ENCODE measurements at places on chromosomes 12 and 14.

- no peak for DNase-seq
Observed at GRCh38 chr12:55704824-55705718, 2.6 kb downstream of the ITGA7 start.

GRCh38 chr12:133203344-133204263, 22.3 kb downstream of the ZNF268 start:
- no peak for DNase-seq

DNA sequence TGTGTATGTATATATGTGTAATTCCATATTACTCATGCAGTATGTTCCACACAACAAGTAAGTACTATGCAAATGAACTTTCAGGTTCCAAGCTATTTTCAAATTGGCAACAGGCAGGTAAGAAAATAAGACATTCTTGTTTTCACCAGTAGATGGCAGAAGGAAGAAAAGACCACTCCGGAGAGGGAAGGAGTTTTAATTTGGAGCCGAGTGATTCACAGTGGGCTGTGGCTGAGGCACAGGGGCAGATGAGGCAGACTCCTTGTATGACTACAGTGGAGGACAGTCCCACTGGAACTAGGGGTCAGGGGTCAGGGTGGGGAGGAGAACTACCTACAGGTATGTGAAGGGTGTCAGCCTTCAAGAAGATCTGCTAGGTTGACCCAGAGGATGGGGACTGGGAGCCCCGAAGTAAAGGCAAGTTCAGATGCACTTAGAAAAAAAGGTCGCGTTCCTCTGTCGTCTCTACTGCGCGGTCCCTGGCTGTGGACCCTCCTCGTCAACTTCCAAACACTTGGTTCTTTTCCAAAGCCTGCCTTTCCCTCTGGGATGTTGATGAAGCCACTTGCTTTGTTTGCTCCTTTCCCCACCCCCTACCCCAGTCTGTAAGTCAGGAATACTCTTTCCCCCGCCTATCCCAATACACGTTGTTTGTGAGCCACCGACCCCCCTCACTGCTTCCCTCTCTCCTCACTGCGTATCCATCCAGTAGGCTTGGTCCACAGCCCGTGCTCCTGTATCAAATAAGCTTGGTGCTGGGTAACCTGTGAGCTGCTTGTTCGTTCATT, 24.1 kb downstream of the DDX47 start:
- no peak for DNase-seq

DNA sequence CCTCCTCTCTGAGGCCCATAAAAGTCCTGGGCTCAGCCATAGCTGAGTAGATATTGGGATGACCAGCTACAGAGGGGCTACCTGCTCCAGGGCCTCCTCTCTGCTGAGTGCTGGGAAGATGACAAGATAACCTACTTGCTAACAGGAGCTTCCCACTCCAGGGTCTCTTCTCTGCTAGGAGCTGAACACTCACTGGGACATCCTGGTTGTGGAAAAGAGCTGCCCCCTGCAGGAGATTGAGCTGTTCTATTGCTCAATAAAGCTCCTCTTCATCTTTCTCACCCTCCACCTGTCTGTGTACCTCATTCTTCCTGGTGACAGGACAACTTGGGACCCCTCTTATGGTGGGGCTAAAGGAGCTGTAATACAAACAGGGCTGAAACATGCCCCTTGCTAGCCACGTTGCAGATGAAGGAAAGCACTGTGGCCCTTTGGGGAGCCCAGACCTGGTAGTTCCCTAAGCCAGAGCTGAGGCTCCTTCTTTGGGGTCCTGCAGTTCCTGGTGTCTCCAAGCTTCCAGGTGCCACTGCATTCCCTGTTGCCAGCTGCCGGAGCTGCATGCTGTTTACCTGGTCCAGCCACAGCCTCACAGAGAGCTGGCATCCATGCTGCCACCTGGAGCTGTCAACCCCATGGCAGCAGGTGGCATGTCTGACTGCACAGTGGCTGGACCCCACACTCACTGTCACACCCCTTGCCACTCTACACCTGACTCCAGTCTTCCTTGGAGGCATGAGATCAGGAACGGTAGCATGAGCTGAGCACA, 598.5 kb upstream of the LMO3 start:
- no peak for DNase-seq

DNA sequence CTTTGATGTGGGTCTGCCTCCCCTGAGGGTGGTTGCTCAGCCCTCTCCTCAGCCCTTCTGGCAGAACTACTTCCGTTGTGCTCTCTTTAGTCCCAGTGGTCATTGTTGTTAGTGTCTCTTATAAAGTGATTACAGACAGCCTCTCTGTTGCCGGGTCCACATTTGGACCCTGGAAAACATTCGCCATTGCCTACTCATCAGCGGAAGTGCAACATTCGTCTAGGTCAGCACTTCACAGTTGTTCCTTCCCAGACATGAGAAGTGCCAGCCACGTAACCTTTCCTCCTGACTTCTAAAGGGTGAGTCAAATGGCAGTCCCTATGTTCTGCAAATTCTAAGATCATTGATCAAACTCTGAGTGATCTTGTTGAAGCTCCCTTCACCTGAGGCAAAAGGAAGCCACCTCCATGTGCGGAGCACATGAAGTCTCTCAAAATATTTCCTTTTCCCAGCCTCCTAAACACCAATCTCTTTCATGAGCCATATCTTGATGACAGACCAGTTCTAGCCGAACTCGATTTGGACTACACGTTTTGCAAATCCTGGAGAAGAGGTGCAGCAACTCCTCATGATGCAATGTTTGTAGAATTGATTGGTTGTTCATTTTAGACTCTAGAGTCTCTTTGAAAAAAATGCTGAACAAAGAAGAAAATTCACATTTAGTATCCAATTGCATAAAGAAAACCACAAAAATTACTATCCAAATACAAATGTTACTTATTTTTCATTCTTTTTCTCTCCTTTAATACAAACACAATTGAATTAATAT, 163.8 kb downstream of the RPL10L start:
- DNase-seq: no peak

- DNase-seq: no peak
Observed at GRCh38 chr12:94286583-94287244, 138.3 kb downstream of the PLXNC1 start.

GRCh38 chr12:113903381-113903863, 62.7 kb downstream of the RBM19 start:
- no peak for DNase-seq

GRCh38 chr12:41683023-41683422, 461.7 kb downstream of the GXYLT1 start:
- DNase-seq: no peak

Data from NCI-H187 (cell line).